ENCODE measurements at places on chromosomes 6 and 20.

- peak; percentile 53 for DNase-seq
These were observed 18.5 kb downstream of the PSMG4 start for GRCh38 chr6:3277251-3277650.

DNA sequence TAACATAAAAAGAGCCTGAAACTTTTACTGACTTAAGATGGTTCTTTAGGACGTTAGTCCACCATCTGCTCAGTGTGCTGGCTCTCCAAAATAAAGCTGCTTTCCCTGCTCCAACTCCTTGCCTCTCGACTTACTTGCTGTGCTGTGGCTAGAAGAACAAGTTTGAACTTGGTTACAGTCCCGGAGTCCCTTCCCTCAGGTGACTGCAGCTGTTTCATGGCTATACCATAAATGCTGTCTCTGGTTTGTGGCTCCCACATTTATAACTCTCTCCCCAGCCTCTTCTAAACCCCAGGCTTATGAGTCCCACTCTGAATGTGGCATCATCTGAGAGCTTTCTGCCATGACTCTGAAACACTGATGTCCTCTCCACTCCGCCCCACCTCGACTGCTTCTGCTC is 306.4 kb upstream of the PRND start:
- no peak for DNase-seq

GRCh38 chr6:32129297-32130088 is 595 bp downstream of the FKBPL start:
- peak; percentile 67 for DNase-seq

GRCh38 chr6:116087437-116088027 is 13.1 kb upstream of the NT5DC1 start:
- no peak for DNase-seq

DNA sequence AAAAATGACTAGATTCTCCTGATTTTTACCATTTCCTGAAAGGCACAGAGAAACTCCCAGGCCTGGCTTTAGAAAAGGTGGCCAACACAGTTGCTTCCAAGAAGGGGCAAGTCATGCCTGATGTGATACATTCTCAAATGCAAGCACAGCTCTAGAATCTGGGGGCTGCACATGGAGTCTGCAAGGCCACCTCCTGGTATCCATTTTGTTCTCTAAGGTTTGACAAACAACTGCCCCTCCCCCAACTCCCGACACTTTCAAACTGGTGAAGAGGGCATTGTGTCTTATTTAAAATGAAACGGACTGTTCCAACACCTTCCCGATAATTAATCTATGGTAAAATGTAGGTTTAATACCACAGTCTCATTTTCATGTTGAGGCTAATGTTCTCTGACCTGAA is 220.2 kb upstream of the CEP162 start:
- no peak for DNase-seq

DNA sequence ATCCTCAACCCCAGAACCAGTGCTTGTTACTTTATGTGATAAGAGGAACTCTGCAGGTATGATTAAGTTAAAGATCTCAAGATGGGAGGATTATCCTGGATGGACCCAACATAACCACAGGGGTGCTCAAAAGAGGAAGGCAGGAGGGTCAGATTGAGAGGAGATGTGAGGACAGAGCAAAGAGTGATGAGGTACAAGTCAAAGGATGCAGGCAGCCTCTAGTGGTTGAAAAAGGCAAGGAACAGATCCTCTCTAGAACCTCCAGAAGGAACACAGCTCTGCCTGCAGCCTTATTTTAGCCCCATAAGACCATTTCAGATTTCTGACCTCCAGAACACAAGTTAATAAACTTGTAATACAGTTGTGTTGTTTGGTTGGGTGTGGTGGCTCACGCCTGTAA is 41.2 kb downstream of the PDSS2 start:
- DNase-seq: no peak

DNA sequence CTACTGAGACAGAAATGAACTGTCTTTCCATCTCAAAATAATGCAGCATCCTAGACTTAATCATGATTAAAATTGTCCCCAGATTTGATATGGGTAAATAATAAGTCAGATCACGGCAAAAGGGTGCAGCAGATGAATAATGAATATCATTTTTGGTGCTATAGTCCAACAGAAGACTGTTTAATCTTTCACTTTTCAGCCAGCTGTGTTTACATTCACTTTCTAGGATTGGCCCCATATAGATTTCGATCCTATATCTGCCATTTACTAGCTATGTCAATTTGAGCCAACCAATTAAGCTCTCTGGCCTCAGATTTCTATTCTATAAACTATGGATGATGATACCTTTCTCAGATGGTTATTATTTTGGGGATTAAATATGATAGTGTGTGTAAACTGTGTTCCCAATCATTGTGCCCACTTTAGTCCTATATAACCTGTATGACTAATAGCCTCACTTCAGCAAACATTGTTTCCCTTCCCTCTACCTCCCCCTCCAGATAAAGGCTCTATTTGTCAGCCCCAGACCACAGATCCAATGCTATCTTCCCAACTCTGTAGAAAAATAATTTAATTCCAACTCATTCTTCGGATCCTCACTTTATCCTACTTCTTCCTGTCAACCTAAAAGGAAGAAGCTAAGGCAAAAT is 53.6 kb upstream of the NT5E start:
- no peak for DNase-seq

DNA sequence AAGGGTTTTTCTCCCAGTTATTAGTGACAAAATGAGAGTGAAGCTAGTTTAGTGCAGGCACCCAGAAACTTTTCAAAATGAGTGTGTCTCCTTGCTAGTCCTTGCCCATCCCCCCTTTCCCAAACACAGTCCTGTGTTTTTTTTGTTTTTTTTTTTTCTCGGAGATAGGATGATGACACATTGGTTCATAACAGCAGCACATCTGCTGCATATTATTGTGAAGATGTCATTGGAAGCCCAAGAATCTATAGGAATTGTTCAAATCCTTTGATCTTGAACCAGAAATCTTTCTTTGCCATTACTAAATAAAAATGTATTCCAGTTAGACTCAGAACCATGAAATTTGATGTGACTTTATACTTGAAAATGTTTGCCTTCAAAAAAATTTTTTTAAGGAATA is 162.4 kb downstream of the FRK start:
- no peak for DNase-seq

DNA sequence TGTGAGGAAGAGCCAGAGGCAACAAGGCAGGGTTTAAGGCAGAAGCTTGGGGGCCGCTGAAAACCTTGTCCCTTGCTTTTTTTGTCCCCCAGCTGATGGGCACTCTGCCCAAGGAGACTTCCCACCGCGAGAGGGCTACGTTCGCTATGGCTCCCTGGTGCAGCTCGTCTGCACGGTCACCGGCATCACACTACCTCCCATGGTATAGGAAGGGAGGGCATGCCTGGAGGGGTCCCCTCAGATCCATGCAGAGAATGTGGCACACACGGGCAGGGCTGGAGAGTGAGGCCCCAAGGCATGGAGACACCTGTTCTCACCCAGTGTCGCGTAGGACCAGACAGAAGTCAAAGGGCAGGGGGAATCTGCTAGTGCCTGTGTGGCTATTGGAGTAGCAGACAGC is 5.8 kb upstream of the MATN4 start:
- DNase-seq: no peak

- DNase-seq: peak; percentile 59
These were observed 227.6 kb downstream of the BMP7 start for GRCh38 chr20:57038608-57039440.

DNA sequence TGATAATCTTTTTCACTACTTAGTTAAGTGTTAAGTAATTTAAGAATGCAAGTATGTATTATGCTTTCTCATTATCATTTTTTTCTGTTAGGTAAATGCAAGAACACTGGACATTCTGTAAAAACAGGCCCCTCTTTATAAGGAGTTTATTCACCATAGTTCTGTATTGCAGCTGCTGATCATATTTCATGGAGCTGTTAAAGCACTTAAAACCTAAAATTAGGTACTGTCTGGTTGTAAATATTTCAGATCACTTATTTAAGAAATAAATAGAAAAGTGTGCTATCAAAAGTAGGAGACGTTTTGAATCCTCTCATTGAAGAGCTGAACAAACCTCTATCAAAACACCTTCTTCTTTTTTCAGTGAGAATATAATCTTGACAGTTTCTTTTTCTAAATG is 3.9 kb downstream of the EYA4 start:
- DNase-seq: no peak

GRCh38 chr6:47655719-47656595 is 42.4 kb upstream of the ADGRF4 start:
- no peak for DNase-seq

- no peak for DNase-seq
These were observed 122.4 kb downstream of the TCP11 start for GRCh38 chr6:35018746-35019145.

DNA sequence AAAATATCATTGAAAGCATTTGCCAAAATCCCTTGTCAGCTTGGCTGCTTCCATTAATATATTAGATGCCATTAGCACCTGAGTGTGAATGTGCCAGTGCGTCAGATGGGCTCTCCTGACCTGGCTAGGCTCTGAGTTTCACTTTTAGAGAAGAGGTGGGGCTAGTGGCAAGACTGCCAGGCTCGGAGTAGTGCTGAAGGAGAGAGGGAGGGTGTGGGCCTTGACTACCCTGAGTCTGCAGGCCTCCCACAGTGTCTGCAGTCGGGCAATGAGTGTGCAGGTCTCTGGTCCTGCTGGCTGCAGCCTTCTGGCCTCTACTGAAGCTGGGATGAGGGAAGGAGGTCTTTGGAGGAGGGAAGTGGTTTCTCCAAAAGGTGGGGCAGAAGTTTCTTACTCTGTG is 34.6 kb upstream of the PNPLA1 start:
- DNase-seq: peak; percentile 41

GRCh38 chr6:163344411-163344810 is 70.1 kb upstream of the QKI start:
- DNase-seq: no peak

DNA sequence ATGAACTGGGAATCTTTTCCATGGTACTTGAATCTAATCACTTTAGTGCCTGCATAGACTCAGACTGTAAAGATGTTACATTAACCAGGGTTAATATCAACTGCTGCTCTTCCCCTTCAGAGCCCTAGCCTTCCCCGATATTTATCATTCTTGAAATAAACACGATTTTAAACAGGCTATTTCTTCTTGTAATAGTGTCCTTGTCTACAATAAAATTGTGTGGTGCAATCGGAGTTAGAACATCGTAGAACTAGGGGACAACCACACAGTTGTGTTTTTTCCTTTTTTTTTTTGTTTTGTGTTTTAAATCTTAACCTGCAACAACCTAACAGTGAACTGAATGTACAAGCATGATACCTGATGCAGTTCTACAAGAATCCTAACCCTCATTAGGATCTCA is 4.5 kb downstream of the GJA1 start:
- no peak for DNase-seq

- DNase-seq: peak; percentile 69
These were observed 32.3 kb upstream of the SCUBE3 start for GRCh38 chr6:35181308-35181932.

- DNase-seq: no peak
These were observed 262.0 kb upstream of the FOXQ1 start for GRCh38 chr6:1049900-1050299.

DNA sequence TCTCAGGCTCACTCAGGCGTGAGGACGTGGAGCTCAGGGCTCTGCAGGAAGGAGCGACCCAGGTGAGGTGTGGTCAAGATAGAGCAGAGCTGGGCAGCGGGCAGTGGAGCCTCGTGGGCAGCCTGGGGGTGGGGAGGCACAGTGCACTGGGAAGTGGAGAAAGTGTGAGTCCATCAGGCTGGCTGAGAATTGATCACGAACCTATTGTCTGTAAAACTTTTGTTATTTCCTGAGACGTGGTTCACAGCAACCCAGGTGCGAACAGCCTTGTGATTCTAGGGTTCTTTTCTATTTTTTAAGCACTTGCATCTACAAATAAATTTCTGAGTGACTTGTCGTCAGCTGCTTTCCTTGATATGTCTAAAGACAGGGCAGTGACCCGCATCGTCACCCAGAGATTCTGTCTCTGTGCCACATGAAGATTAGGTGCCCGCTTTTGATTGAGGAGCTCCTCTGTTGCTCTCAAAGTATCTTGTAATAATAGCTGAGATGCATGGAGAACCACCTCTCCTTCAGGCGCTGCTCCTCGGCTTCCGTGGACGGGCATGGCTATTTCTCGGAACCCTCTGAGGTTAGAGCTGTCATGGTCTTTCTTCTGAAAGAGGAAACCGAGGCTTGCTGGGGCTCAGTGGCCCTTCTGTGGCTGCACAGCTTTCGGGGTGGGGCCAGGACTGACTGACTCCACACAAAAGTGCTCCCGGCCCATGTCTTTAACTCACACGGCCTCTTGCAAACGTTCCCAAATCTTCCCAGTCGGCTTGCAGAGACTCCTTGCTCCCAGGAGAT is 662 bp upstream of the CCR6 start:
- DNase-seq: no peak

GRCh38 chr6:93307505-93308409 is 111.6 kb downstream of the EPHA7 start:
- DNase-seq: no peak
